ENCODE measurements at places on chromosomes 3 and 15.

GRCh38 chr3:48404440-48405342 is 25.2 kb downstream of the PLXNB1 start:
- no peak for DNase-seq

GRCh38 chr3:16309558-16309957 is 44.5 kb downstream of the OXNAD1 start:
- no peak for DNase-seq

DNA sequence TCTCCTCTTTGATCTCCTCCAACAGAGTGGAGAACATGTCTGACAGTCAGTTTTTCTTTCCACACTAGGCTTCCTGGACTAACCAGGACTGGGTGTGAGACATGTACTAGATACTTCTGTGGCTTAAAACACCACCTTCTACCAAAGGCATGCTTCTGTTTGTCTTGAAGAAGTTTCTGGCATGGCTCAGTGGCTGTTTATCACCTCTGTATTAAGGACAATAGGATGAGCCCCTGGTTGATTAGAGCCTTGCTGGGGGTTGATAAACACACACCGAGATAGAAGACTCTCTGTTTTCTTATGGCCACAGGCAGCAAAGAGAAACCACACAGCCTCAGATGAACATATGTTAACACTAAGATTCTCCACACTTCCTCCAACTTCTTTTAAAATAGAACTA is 40.5 kb downstream of the SV2B start:
- DNase-seq = no peak

DNA sequence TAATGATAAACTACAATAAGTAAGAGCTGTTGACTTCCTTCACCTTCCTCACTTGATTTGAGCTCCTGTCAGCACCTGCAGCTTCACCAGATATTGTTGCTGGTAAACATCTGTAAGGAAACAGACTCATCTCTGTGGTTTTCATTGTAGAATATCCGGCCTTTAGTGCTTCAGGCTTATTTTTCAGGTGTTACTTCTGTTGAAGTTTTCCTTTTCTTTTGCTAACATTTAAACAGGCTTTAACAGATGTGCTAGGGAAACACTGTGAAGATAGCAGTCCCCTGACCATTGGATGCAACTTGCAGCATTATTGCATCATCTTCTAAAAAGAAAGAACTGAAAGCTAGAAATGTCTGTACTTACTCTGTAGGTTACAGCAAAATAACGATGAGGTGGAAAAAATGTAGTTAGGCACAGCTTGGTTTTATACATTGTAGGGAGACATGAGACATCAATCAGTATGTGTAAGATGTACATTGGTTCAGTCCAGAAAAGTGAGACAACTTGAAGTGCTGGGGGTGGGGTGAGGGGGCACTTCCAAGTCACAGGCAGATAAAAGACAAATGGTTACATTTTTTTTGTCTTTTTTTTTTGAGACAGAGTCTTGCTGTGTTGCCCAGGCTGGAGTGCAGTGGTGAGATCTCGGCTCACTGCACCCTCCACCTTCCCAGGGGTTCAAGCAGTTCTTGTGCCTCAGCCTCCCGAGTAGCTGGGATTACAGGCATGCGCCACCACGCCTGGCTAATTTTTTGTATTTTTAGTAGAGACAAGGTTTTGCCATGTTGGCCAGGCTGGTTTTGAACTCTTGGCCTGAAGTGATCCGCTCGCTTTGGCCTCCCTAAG is 10.2 kb downstream of the EDEM1 start:
- DNase-seq = no peak

DNA sequence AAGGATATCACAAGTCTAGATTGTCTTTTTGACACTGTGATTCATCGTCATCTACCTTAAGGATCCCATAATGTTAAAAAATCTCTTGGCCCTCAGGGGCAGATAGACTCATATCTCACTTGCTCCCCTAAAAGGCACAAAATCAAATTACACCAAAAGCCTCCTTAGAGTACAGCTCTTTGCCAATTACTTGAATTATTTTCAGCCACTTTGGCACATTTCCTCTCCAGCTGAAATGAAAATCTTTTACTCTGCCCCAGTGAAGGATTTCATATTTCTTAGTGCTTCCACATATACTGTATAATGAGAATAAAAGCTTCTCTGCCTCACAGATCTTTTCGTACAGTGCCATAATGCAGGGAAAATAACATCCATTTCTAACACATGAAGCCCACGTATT is 190.7 kb upstream of the GBE1 start:
- no peak for DNase-seq

- DNase-seq = no peak
Measured at GRCh38 chr15:85621094-85621493, 173.6 kb downstream of the KLHL25 start.

DNA sequence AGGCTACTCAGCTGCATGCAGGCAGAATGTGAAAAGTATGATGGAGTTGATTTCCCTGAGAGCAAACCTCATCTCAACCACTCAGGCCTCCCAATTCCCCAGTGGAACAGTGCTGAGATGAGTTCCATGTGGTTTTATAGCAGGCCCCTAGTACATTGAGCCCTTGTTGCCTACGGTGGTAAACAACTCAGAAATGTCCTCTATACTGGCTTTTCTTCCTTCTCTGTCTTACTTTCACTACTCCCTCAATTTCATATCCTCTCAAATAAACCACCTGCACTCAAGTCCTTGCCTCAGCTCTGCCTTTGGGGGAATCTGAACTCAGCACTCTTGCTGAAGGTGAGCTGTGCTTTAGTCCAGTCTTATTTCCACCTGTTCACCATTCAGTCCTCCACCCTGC is 399.9 kb downstream of the PDCD6IP start:
- DNase-seq = no peak

DNA sequence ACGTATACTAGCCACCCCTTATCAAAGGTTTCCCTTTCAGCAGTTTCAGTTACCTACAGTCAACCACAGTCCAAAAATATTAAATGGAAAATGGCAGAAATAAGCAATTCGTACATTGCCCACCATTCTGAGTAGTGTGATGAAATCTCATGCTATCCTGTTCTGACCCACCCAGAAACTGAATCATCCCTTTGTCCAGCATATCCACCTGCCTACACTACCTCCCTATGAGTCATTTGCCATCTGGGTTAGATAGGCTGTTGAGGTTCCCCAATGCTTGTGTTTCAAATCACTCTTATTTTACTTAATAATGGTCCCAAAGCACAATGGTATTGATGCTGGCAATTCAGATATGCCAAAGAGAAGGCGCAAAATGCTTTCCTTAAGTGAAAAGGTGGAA is 15.3 kb upstream of the PHC3 start:
- no peak for DNase-seq

DNA sequence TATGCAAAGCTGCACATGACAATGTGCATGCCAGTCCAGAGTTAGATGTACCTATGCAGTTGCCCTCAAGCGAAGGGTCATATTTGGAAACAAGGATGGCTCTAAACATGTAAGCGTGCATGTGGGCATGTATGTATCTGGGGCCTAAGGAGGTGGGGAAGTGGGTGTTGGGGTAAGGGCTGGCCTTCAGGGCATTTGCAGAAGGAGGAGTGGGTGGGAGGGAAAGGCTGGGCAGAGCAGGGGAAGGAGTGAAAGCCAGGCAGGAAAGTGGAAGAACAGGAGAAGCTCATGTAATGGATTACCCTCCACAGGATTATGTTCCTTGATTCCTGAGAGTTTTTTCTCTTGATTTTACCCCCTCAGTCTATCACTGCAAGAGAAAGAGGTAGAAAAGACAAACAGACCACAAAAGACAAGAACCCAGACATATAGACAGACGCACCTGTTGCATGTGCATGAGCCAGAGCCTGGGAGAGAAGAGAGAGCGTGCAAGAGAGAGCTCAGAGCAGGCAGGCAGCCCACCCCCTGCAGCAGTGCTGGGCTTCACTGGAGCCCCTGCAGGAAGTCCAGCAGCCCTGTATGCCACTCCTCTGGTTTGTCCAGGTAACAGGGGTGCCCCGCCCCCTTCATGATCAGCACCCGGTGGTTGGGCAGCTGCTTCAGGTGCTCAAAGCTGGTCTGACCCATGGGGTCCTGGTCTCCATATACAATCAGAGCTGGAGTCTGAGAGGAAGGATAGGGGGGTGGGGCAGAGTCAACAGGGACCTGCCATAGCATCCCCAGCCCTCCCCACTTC is 1.8 kb upstream of the PCBP4 start:
- no peak for DNase-seq

DNA sequence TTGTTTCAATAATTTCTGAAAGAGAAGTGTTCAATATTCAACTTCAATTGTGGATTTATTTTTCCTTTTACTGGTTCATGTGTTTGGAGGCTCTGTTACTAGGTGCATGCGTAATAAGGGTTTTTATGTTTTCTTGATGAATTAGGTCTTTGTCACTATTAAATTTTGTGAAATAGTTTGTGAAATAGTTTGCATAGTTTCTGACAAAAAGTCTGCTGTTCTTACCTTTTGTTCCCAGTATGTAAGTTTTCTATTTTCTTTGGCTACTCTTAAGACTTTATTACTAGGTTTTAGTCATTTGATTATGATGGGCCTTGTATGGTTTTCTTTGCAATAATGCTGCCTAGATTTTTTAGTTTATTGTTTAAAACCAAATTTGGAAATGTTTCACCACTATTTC is 38.0 kb downstream of the MEF2A start:
- no peak for DNase-seq

DNA sequence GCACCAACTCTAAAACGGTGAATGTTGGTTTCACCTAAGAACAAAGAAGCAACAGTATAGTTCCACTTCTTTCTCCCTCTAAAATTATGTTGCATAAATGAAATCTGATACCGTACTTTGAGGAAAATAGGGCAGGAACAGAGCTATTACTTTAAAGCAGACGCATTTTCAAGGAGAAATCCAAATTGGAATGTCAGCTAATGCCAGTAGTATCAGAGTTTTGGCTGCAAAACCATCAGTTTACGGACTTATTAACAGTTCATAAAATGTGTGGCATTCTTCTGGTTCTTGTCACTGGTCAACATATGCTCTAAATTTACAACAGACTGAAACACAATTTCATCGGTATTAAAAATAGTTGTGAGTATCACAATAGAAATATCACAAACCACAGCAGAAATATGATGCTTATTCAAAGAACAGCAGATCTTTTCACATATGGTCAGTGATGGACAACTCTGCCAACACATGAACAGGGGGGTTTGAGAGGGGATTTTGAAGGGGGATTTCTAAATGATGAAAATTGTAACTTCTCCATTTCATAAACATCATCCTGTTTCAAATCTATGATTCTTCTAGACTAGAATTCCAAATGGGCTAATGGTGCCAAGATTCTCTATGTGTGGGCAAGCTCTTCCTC is 38.7 kb upstream of the ROBO2 start:
- DNase-seq = no peak

GRCh38 chr3:45319996-45320305 is 68.4 kb upstream of the LARS2 start:
- DNase-seq = no peak

DNA sequence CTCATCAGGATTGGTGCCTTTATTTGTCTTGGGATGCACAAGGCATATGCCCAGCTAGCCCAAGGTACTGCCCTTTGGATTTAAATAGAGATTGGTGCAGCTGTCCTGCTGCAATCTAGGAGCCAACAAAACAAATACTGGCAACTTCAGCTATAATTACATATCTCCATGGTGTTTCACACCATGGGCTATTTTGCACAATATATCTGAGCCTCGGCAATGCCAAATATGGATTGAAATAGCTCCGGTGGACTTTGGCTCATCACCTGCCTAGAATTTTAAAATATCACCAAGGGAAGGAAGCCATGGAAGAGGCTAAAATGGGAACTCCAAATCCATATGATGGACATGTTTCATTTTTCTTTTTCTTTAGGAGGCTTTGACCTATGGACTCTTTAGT is 367.8 kb upstream of the UMPS start:
- no peak for DNase-seq

GRCh38 chr15:58724466-58724865 is 25.0 kb downstream of the ADAM10 start:
- DNase-seq = no peak

GRCh38 chr3:15300323-15301078 is 31.9 kb downstream of the SH3BP5 start:
- DNase-seq = no peak

- DNase-seq = no peak
Measured at GRCh38 chr3:150790629-150791028, 27.7 kb upstream of the SIAH2 start.

GRCh38 chr3:134655706-134656105 is 4.9 kb upstream of the KY start:
- no peak for DNase-seq

DNA sequence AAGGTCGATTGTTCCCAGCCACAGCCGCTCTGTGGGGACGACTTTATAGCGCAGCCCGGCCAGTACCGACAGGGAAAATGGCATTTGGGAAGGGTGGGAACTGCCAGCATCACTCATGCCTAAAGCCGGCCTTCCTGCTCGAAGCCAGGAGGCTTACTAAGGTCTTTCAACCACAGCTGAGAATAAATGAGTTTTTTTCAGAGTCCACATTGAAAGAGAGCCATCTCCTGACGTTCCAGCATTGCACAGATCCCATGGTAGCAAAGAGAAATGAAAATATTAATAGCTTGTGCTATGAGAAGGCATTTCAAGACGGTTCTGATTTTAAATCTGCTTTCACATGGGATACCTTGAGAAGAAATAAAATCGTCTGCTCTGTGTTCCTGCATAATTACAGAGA is 230.2 kb upstream of the IGF1R start:
- no peak for DNase-seq

DNA sequence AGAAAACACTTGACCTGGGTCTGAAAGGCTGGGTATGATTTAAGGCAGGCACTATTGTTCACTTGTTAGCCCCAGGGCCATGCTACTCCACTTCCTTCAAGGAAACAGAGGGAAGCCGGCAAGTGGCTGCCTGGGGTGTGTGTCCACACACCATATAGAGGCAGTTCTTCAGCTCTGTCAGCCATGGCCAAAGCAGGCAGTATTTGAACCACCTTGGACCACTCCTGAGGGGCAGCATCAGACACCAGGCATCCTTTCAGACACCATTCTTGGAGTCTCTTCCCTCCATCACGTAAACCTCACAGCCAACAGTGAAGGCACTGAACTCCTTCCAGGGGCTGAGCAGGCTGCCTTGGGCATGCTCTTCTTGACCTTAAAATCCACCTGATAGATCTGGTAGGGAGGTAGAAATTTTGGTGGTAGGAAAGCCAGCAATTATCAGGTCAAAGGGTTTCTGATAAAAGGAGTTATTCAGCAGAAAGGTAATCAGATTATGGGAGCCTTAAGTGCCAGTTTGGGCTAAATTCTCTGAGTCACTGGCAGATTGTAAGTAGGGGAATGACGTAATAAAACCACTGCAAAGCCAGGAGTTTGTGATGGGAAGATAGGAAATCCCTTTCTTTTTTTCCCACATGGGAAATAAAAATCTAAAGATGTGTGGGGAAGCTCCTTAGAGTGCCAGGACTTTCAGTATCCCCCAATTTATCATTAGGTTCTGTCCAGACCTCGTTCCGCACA is 20.2 kb downstream of the TGFBR2 start:
- no peak for DNase-seq

GRCh38 chr15:37058316-37058985 is 41.9 kb downstream of the MEIS2 start:
- no peak for DNase-seq
